ENCODE measurements at places on chromosomes 6 and 20.

- no peak for DNase-seq
These were observed 1003.1 kb downstream of the KIF16B start for GRCh38 chr20:15570156-15570555.

GRCh38 chr6:24959319-24959718, 23.6 kb upstream of the RIPOR2 start:
- DNase-seq, result no peak

DNA sequence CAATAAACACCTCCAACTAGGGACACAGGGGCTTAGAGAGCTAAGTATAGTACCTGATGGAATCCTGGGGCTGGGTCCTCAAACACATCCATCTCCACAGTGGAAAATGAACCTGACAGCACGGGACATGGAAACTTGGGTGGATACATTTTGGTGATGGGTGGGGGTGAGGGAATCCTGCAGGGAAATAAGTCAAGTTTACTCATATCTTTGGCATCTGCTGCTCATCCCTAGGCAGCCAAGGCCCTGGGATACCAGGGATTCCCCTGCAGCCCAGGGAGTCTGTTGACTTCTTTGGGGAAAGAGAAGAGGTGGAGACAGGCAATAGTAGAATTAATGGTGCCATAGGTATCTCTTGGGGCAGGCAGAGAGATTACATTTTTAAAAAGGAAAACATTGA, 6.6 kb downstream of the APOBEC2 start:
- no peak for DNase-seq

DNA sequence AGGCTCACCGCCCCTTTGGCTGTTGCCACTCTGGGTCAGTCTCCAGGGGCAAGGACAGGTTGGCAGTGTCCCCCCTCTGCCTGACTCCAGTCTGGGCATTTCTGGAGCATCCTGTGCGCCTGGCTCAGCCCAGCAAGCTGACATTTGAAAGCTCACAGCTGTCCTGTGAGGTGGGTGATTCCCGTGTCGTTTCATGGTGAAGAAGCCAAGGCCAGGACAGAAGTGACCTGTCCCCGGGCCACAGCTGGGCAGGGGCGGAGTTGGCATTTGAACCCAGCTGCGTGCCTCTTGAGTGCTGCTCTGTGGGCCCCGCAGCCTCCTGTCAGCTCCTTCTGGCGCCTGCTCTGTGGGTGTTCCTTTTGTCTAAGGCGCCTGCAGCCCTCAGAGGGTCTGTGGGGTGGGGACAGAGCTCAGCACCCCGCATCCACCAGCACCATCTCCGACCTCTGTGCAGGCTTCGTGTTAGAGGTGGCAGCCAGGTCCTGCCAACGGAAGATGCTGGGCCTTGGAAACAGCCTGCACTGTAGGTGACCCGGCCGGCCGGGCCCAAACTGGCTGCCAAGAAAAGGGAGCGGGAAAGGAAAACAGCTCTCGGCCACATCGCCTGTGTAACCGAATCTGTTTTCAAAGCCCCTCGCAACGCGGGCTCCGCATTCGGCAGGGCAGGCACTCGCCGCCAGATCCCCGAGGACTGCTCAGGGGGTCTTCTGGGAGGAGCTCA, 5.8 kb upstream of the GATA5 start:
- DNase-seq, result no peak

- DNase-seq, result no peak
These were observed 668.9 kb upstream of the CITED2 start for GRCh38 chr6:140043357-140043756.

DNA sequence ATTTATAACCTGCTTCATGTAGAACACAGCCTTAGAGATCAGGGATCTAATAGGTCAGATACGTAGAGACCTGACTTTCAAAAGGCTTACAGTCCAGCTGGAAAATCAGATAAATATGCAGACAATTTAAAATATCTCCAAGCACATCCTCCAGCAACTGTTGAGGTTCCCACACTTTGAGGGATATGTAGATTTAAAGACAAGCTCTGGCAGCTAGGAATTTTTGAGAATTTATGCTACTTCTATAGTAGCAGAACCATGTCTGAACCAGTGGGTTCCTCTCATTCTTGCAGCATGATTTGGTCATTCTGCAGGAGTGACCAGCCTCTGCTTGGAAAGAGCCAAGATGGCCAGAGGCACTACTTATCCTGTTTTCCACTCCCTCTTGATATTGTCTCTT, 60.5 kb downstream of the CYB5R4 start:
- DNase-seq, result no peak

DNA sequence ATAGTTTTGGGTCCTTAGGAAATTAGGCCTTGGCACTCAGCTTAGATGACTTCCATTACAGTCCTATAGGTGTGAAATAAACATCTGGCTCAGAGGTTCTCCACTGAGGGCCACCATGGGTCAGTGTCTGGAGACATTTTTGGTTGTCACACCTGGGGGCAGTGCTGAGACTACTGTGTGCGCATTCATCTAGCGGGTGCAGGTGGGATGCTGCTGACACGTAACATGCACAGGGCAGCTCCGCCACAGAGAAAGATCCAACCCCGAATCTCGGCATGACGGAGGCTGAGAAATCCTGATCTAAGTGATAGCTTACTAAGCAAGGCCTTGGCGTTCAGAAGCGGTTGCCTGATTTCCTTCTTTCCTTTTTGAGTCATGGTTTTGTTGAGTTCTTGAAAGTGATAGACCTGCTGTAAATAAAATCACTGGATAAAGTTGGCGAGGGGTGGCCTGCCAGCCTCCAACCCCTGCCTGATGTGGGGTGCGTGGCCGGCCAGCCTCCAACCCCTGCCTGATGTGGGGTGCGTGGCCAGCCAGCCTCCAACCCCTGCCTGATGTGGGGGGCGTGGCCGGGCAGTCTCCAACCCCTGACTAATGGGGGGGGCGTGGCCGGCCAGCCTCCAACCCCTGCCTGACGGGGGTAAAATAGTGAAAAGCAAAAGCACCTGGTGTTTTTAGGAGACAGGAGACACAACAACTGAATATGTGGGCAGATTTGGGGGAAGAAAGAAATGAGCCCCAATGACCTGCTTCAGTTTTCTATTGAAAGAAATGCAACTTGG, 158.1 kb downstream of the CDH26 start:
- DNase-seq, result no peak

- DNase-seq, result no peak
These were observed 173.7 kb upstream of the ZNF217 start for GRCh38 chr20:53767206-53767930.

DNA sequence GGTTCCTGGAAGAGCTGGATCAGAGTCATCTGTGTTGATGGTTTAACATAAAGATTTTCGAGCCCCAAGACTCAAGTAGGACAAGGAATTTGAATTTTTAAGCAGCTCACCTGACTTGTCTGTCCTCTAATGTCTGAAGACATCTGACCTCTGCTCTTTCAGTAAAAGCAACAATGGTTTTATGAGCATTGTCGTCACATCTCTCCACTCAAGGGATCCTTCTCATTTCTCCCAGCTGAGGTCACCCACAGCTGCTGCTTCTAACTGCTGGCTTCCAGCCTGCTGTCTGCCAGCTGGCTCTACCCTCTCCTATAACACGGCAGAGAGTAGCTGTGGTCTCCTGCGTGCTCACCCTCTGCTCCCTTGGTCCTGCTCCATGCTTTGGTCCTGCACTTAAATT, 24.7 kb upstream of the HDAC2 start:
- DNase-seq, result no peak

DNA sequence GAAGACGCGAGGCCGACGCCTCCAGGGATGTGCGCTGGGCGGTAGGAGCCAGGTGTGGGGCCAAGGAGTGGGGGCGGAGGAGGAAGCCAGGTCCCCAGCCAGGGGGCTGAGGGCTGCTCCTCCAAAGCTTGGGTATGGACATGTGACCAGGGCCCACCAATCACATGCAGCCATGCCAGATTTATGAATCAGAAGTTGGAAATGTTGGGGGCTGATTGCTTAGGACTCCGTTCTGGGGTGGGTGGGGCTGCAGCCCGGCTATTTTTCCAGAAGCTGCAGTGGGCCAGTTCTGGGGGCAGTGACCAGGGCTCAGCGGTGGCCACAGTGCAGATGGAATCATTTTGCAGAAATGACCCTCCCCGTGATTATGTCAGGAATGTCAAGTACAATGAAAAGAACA, 96.0 kb downstream of the CEBPB start:
- DNase-seq, result no peak

DNA sequence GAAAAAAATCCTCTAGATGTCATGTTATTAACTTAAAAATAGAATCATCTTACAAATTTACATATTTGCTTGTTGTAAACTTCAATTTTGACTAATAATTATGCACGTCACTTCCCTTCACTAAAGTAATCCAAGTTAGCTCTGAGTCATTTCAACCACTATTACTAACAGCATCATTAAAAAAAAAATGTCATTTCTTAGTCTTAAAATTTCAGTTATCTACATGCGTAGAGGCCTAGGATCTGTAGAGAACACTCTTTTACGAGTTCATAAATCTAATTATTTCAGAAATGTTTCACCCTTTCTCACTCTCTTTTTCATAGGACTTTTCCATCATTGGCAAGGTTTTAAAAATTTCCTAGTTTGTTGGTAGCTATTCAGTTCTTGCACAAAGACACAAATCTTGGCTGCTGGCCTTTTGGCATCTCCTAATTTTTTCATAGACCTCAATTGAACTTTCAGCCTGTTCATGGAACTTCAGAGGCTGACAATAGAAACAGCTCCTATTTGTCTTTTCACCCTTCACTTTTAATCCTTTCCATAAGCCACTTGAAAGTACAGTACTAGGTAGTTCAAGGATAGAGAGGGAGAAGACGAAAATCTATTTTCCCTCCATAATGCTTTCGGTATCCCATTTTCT, 61.5 kb downstream of the OGFRL1 start:
- no peak for DNase-seq

DNA sequence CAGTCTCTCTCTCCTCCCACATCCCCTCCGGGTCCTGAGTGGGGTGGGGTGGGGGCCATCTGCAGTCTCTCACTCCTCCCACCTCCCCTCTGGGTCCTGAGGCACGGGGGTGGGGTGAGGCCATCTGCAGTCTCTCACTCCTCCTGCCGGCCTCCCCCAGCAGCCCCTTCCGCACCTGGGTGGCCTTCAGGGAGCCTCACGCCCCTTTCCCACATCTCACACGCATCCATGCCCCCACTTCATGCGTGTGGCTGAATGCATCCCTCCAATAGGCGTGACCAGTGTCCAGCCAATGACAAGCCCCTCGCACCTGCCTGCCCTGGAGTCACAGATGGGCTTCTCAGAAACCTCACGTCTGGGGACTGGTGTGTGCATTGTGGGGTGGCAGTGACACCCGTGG, 993 bp upstream of the SRMS start:
- DNase-seq, result no peak

DNA sequence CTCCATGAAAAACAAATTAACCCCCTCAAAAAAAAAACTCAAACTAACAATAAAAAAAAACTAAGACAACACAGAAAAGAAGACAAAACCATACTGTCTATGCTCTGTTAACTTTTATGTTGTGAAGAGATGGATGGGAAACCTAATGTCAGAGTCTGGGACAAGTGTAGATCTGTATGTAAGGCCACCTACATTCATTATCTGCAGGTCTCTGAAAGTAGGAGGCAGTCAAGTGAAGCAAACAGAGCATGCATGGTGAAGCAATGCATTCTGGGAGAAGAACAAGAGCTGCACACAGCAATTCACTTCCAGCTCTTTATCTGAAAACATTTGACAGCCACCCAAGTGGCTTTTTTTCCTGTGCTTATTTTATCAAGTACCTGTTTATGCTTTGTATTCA, 452.0 kb downstream of the EPHA7 start:
- no peak for DNase-seq

DNA sequence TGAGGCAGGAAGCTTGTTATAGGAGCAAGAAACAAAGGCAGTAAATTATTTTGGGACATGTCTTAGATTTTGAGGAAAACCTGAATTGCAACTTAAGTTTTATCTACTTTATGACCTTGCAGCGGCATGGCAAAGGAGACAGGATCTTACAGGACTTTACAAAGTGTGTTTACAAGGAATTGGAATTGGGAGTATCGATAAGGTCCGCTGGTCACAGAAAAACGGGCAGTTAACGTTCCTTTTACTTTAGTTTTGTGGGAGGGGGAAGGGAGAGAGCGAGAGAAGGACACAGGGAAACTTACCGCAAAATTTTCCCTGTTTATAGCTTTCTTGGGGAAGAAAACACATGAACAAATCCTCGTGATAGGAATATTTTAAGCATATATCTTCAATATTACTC, 1607.2 kb downstream of the GRIK2 start:
- DNase-seq, result no peak

DNA sequence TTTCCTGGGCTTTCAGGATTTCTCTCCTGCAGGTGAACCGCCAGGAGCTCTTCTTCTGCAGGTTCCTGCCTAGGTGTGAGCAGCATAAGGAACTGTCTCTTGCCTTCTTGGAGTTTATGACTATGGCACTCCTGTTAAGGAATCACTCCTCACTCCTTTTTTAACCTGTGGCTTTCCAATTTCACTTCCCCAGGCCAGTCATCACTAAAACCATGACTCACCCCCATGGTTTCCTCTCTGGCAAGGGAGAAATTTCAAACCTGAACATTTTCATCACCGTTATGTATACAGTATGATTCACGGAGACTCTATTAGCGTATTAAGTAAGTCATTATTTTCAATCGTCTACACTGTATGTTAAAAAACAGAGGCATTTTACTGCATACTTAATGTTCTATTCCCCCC, 78.2 kb upstream of the ARID1B start:
- no peak for DNase-seq

- no peak for DNase-seq
These were observed 1956.6 kb upstream of the DEFB115 start for GRCh38 chr20:29300579-29301551.

GRCh38 chr6:68572975-68573374, 62.1 kb upstream of the ADGRB3 start:
- DNase-seq, result no peak

GRCh38 chr6:3966426-3966825, 112.5 kb downstream of the FAM217A start:
- DNase-seq, result no peak

DNA sequence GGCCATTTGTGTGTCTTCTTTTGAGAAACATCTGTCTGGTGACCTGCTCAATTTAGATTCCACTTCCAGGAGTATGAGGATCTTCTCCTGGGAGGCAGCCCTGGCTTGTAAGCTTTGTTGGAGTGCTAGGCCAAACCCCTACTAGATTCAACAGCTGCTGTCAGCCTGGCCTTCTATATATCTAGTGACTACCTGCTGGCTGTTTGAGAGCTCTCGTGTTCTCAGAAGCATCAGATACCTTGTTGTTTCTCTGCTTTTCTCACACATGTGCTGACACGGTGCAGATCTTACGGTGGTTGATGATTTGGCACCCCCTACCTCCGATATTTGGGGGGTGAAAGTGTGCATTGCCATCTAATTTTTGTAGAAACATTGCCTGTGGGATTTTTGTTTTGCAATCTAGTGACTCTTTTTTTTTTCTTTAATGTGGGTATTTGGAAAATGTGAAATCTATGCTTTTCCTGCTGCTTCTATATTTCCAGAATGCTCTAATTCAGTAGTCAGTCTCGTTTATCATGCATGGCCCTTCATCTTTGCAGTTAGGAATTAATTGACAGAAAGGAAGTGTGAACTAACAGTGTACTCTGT, 4.7 kb downstream of the CCN2 start:
- DNase-seq, result no peak

- no peak for DNase-seq
These were observed 81.7 kb upstream of the TENT5A start for GRCh38 chr6:81834141-81834681.

GRCh38 chr20:41286240-41286851, 31.2 kb downstream of the ZHX3 start:
- no peak for DNase-seq

GRCh38 chr6:52307900-52308372, 23.4 kb upstream of the MCM3 start:
- no peak for DNase-seq
